ENCODE measurements at places on chromosomes 16 and 17.
A peak's percentile ranks its signal among the peaks of the same experiment; 100 is the strongest.

DNA sequence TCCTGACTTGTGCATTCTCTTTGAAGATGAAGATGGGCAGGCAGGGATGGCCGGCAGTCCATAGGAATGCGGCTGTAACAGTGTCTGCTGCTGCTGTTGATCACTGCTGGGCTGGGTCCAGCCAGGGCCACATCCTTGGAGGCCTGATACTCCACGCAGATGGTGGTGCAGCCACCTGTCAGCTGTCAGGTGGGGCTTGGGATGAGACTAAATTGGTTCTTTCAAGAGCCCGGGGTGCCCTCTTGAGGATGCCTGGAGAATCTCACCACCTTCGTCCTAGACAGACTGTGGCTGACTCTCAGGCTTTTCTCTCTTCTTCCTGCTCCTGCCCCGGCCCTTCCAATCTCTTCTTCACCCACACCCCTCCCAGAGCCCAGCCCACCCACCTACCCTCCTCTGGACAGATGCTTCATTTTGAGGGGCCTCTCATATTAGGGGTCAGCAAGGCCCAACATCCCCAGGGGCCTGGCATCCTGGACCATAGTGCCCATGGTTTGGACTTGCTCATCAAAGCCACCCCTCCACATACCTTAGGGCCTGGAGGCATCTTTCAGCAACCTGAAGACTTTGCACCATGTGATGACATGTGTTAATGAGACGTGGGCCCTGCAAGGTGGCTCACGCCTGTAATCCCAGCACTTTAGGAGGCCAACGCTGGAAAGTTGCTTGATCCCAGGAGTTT is 19.1 kb downstream of the OSBPL7 start:
- DNase-seq: peak; percentile 42

GRCh38 chr17:64110379-64111152 is 19.4 kb downstream of the ERN1 start:
- DNase-seq: no peak

- no peak for DNase-seq
Measured at GRCh38 chr16:31430380-31431052, 2.4 kb upstream of the COX6A2 start.

- DNase-seq: no peak
Measured at GRCh38 chr17:39716073-39716818, 14.1 kb downstream of the MIEN1 start.

- no peak for DNase-seq
Measured at GRCh38 chr17:29469276-29469675, 79.1 kb downstream of the TAOK1 start.
